Fibroblast of skin of scalp (primary cell): ENCODE measurements at places on chromosomes 4 and X.

GRCh38 chrX:65642914-65643491 is 24.5 kb upstream of the MSN start:
- no peak for DNase-seq

DNA sequence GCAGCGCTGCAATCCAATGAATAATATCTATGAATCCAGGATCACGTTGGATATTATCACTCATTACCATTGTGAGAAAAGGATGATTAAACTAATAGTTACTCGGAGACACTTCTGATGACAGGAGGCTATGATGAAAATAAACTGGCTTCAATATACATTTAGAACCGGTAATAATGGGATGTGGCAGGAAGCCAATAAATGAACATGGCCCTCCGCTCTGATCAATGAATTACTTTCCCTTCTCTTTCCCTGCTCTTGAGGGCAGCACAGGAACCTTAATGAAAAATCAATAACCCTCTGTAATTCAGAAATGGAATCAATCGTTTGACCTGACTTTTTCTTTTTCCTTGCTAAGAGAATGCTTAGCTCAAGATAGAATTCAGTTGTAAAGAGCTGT is 103.9 kb upstream of the PAQR3 start:
- DNase-seq, result no peak

- DNase-seq, result no peak
These were observed 86.1 kb downstream of the MAGEC1 start for GRCh38 chrX:141989815-141990214.

DNA sequence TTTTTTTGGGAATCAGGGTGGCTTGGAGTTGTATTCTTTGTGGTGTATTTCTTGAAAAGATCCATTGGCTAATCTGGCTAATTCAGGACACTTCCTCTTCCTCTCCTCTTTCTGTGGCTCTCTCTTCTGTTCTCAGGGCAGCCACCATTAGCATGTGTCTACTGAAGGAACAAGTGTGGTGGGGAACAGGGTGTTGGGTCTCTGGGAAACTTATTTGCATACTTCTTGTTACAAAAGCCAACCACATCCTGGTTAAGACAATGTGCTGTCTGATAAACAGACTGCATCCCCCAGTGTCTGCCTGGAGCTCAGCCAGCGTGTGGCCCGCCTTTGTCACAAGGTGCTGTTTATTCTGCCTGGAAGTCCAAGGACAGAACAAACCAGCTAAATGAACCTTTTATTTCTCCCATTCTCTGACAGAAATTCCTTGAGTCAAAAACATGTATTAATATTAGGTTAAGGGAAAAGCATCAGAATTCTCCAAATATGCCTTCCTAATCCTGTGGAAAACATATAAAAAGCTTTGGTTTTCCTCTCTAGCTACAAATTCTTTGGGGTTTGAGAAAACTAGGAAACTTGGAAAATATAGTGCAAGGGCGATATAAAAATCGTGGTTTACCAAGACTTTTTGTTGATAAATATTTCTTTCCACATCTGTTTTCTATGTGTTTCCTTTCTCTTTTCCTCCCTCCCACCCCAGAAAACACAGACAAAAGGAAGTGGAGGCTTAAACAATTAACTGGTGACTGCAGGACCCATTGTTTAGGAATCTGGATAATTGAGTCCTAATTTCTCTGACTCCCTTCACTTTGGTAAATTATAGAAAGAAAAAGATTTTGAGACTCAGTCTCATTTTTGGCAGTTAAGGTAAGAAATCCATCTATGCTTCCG is 203.6 kb downstream of the SPRY1 start:
- peak; percentile 29 for DNase-seq

GRCh38 chr4:119286377-119287002 is 35.4 kb downstream of the FABP2 start:
- DNase-seq, result peak; percentile 83

- DNase-seq, result no peak
These were observed 129.2 kb upstream of the TRIM2 start for GRCh38 chr4:153074936-153075630.

- peak; percentile 51 for DNase-seq
These were observed 142.9 kb downstream of the CBR4 start for GRCh38 chr4:168867128-168867527.

GRCh38 chr4:113575401-113575800 is 186.1 kb downstream of the CAMK2D start:
- peak; percentile 77 for DNase-seq

- no peak for DNase-seq
These were observed 312.4 kb upstream of the PABPC5 start for GRCh38 chrX:91122151-91122694.

- DNase-seq, result no peak
These were observed 194.6 kb downstream of the FRMPD4 start for GRCh38 chrX:12332786-12333347.

DNA sequence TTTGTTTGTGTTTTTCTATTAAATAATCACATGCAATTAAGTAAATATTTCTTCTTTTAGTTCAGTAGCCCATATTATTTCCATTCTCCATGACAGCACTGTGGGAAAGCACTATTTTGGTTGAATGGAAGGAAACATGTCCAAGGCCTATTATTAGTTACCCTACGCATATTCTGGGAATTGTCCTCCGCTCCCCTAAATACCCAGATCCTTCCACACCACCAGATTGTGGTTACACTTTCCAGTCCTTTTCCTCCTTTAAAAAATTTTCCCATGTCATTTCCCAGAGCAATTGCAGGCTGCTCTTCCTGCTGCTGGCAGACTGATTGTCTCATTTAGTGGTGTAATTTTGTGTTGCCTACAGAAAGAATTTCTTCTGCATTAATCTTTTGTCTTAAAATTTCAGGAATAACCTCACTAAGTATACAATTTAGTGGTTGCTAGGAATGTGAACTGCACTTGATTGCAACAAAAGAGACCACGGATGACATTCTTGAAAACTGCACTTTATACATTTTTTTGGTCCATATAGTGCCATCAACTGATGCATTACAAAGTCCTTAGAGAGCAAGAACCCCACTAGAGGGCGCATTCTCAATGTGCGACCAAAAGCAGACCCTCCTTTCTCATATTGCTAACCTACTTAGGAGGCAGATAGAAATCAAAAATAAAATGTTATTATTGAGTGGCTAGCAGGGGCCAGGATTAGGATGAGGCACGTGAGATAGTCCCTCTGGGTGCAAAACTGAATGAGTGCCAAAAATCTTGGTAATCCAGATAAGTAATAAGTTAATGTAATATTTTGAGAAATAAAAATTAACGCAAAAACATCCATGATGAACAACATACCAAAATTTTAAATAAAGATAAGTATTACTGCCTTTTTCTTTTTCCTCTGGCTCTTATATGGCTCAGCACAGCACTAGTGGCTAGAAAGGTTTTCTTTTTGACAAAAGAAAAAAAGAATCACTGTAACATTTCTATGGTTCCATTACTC is 98.8 kb upstream of the IQCM start:
- DNase-seq, result peak; percentile 66

GRCh38 chr4:30600246-30601017 is 119.7 kb upstream of the PCDH7 start:
- peak; percentile 80 for DNase-seq

DNA sequence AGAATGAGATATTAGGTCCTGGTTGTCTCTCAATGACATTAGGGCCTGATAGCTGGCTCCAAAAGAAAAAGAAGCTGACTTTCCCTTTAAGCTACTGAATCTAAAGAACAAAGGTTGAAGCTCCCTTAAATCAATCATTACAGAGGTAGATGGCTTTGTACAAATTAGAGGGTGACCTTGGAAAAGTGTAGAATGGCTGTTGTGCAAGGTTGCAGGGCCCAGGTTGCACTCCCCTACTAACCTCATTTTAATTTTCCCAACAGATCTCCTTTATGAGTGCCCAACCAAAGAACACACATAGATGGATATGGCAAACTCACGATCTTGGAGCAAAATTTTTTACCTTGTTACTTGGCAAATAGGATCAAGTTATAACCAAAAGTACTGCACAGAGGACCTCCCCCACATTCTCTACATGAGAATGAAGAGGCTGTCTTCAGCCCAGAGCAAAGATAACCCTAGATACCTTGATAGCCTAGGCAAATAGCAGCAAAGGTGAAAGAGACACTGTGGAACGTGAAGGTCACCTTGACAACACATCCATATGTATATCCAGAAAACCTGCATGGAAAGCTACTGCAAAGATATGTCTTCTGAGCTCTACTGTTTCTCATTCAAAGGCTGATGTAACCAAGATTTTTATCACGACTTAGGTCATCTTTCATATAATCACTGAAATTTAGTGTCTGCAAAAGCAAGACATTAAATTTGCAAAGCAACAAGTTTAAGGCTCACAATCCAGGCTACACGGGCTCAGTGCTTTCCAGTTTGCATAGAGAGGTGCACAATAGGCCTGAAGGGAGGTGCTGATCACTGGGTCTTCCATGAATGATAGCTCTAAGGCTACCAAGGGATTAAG is 23.0 kb downstream of the KLB start:
- DNase-seq, result no peak

DNA sequence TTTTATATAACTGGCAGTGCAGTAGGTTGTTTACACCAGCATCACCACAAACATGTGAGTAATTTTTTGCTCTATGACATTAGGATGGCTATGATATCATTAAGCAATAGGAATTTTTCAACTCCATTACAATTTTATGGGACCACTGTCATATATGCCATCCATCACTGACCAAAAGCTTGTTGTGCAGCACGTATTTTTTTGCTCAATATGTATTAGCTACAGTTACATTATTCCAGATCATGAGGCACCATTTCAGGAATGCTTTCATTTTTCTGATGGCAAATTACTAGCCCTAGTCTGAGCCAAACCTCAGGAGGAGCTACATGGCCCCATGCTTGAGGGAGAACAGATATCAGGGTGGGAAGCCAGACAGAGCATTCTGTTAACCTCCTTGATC is 56.8 kb upstream of the DCLK2 start:
- no peak for DNase-seq

- DNase-seq, result no peak
These were observed 39.0 kb downstream of the FAM53A start for GRCh38 chr4:1644891-1645657.
